ENCODE measurements at places on chromosomes 7 and 10.
A peak's percentile ranks its signal among the peaks of the same experiment; 100 is the strongest.

DNA sequence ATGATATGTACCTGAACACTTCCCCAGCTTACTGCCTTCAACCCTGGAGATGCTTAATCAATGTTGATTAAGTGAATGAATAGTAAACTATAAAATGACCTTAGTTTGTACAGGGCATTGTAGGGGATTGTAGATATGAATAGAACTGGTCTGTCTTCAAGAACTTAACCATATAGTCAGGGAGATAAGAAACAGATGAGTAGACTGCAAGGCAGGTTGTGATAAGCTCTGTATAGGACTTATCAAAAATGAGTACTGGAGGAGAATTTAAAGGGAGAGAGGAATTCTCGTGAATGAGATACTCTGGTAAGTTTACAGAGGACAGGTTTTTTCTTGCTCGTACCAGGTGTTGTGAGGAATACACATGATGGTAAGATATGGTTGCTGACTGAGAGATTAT lies 27.6 kb downstream of the SGPL1 start:
- no peak for DNase-seq

DNA sequence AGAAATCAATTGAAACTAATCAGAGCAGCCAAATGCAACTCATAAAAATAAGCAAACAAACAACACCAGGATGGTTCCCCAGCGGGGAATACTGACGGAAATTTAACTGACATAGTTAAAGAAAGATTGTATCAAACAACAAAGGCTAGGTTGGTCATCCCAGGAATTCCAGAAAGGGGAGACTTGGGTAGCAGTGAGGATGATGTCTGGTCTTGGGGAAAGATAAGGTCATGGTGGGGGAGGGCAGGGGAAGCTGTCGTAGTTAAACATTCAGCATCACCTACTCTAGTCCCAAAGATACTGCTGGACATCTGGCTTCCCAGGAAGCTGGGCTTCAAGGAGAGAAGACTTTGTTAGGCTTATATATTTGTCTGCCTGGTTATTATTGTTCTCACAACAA lies 50.4 kb downstream of the DYNC1I1 start:
- DNase-seq, result no peak

- no peak for DNase-seq
These were observed 35.3 kb upstream of the ANK3 start for GRCh38 chr10:60424971-60425370.

- no peak for DNase-seq
These were observed 24.6 kb downstream of the NT5C2 start for GRCh38 chr10:103168438-103168837.

GRCh38 chr7:92714767-92715166 lies 121.6 kb downstream of the CDK6 start:
- no peak for DNase-seq

GRCh38 chr7:24756545-24757352 lies 515 bp downstream of the GSDME start:
- DNase-seq, result no peak

DNA sequence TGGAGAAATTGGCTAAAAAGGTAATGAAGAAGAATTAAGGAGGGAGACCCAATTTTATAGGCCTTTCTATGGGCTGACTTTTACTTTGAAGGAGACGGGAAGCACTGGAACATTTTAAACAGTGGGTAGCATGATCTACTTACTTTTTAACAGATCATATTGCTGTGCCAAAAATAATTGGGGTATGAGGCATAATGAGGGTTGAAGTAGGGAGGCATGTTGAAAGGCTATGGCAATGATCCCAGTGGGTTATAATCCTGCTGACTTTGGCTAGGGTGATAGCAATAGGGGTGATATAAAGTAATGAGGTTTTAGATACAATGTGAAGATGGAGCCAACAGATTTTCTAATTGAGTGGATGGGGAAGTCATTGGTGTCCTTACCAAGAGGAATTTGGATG lies 73.2 kb downstream of the GPR37 start:
- no peak for DNase-seq

- no peak for DNase-seq
These were observed 11.2 kb downstream of the CTBP2 start for GRCh38 chr10:125149036-125149679.

DNA sequence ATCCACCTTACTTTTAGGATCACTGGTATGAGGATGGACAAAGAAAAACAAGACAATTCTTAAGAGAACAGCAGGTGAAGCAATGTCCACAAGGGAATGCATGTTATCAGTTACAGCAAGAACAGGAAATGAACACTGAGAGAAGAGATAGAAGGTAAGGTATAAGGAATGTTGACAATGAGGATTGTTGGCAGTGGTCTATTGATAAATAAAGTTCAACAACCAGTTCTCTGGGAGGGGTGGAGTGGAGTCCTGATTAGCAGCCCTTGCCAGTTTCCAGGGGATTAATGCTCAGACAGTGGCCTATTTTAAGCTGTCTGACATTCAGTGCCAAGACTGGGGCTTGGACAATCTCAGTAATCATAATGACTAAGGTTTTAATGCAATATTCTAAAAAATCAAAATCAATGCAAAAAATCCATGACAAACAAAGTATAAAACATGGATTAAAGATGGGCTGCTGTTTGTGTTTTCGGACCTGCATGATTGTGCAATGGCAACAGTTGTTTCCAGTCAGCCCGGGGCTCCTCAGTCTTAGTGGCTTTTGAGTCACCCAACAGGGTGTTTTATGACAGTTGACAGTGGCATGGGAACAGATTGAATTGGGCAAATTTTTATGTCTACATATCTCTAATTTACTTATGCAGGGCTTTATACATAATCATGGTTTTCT lies 13.8 kb upstream of the AKR1B1 start:
- DNase-seq, result no peak

DNA sequence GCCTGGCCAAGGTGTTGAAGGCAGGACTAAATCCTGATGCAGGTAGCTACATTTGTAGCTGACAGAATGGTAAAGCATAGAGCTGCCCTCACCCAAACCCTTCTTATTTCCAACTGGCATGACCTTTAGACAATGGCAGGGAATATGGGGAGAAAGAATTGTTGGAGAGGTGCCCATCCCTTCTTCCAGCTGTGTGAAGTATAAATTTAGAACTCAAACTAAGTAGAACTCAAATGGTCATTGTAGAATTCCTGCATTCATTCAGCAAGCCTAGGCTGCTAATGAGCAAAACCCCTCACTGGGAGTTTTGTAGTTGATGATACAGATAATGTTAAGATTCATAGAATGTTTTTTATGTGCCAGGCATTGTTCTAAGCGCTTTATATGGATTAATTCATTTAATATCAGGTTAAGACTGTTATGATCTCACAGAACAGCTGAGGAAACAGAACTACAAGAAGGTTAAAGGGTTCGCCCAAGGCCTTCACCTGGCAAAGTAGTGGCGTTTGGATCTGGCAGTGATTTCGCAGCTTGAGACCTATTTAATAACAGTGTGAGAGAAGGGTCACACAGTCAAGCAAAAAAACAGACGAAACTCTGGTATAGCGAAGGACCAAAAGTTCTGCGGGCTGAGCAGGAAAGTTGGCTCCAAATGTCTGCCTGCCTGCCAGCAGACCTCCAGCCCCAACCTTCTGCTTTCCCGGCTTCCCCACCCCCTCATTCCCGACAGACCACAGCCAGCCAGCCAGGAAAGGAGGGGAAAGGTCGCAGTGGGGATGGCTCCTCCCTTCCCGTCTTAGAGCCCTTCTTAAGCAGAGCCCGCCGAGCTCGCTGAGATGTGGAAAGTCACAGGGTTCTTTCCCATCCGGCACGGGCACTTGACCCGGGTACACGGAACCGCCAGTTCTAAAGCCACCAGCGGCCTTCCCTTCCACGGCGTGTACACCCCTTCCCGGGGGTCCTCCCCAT lies 1.6 kb upstream of the HILPDA start:
- DNase-seq, result no peak

DNA sequence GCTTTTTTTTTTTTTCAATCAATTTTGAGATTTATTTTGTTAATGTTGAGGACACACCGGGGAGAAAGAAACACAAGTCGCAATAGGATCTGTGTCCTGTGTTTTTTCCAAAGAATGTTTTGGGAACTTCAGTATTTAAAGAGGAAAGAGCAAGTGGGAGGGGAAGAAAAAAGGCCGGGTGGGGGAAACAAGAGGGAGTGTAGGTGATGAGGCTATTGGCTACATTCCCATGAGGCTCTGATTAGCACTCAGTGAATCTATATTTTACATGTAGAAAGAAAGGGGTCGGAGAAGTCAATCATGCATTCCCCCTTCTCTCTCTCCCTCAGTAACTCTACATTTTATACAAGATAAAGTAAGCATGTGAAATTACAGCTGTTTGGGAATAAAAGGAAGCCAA lies 4.1 kb downstream of the ZNF680 start:
- no peak for DNase-seq

- no peak for DNase-seq
These were observed 144.7 kb upstream of the ZNF716 start for GRCh38 chr7:57305192-57305748.

DNA sequence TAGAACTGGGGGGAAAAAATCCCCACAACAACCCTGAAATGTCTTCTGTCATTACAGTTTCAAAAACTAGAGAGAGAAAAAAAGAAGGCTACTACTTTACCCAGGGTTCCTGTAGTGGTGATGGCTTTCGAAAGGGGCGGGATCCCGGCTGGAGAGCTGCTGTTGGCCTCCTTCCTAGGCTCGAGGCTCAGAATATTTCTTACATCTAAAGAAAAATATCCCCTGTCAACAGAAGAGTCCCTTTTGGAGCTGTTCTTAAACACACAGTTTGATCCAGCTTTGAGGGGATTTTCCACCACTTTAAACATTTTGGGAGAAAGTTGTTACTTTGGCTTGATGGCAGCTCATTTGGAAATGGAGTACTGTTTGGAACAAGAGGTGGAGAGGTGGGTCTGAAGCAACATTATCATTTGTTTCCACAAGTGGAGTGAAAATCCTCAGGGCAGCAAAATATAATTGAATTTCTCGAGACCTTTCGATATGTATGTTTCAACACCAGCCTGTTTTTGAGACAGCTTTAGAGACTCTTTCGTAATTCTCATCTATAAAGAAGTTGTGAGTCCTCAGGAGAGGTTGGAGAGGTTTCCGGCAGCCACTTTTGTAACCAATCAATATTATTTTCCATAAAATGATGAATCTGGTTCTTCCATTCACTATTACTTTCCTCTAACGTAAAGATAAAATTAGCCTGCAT lies 5.1 kb downstream of the HOXA13 start:
- no peak for DNase-seq

DNA sequence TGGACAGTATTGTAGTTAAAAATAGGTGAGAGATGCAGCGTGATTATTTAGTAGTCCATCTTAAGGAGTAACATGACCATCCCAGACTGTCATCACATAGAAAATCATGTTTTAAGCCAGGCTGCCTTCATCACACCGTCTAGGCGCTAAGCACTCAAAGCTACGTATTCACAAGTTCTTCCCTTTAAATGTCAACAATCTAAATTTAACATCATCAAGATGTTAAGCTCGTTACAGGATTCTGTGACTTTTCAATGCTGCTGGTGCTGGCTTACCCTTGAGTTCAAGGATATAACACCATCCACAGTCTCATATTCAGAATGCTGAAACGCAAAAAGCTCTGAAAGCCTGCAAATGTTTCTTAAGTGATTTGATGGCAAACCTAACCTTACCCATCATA lies 109.5 kb upstream of the CDCA7L start:
- DNase-seq, result no peak

- DNase-seq, result no peak
These were observed 169.9 kb upstream of the RNF32 start for GRCh38 chr7:156470399-156471320.

- peak; percentile 42 for DNase-seq
These were observed 56.3 kb upstream of the MDFIC start for GRCh38 chr7:114865564-114865963.

GRCh38 chr10:30154561-30154960 lies 95.2 kb upstream of the JCAD start:
- no peak for DNase-seq

- DNase-seq, result no peak
These were observed 155.2 kb downstream of the MAGI2 start for GRCh38 chr7:79298145-79298760.

GRCh38 chr10:8790390-8790789 lies 735.9 kb downstream of the GATA3 start:
- DNase-seq, result no peak

DNA sequence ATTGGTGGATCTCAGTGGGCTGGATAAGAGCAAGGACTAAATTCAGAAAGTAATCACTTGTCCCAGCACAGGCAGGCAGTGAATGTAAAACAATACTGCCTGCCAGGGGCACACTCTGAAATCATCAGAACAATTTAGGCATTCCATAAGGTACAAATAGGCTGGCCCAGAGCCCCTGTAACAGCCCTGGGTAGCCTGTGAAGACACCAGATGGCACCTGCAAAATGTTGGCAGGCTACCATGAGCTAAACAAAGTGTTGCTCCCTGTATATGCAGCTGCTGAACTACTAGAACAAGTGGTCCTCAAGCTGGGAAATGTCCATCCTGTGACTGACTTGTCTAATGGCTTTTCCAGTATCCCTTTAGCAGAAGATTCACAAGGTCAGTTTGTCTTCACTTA lies 3.0 kb upstream of the PRSS37 start:
- DNase-seq, result no peak

GRCh38 chr10:32337350-32337749 lies 9.6 kb downstream of the EPC1 start:
- no peak for DNase-seq

GRCh38 chr7:129828989-129829736 lies 123.6 kb downstream of the UBE2H start:
- no peak for DNase-seq

- DNase-seq, result no peak
These were observed 729.8 kb downstream of the LRMDA start for GRCh38 chr10:76161301-76161582.

DNA sequence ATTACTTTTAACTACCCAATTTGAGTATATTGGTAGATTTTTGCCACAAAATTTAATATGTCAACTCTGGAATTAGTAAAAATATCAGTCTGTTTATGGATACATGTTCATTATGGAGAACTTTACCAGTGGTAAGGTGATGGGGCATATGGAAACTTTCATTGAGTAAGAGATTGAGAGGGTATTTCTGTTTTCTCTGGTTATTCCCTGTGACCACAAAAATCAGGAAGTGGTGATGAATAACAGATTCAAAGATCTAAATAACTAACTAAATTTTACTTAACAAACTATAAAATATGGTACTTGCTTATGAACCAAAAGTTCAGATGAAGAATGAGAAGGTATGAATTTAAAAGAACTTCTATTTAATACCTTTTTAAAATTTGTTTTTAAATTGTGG lies 22.1 kb upstream of the STEAP4 start:
- no peak for DNase-seq

DNA sequence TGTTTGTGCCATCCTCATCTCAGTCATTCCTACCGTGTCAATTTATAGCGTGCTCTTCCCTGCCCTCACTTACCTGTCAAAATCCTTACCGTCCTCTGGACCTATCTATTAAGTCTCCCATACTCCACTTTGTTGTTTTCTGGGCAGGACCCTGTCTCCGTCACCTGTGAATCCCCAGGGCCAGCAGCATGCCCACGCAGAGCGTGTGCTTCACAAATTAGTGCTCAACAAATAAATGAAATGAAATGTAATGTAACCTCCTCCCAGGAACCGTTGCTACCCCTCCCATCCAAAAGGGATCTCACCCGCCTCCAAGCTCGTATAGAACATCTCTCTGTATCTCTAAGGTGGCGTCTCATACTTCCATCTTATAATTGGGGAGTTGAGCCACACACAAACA lies 589.9 kb upstream of the MGMT start:
- DNase-seq, result no peak

Measured in stimulated activated CD8-positive, alpha-beta memory T cell treated with anti-CD3 and anti-CD28 coated beads, Interleukin-15, amount 100 ng/mL, for 4 hours (primary cell).